Brain pericyte (primary cell): ENCODE measurements at places on chromosomes 7 and 10.

DNA sequence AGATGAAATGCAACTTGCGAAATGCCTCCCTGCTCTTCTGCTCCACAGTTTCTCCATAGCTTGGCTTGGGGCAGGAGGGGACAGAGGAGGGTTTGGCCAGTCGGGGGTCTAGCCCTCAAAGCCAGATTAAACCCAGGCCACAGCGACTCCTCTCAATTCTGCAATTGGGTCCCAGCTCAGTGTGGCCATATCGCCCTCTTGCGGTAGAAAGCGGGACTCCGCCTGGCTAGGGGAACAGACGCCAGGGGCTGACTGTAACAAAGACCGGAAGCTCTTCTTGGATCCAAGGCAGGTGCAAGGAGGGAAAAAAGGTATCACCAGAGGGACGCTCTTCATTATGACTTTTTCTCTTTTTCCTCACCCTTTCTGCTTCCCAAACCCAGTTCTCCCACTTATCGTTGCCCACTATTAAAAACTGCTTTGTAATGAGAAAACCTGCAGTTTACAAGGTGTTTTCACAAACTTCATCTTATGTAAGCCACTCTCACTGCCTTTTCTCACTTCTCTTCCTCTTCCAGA is 36.6 kb upstream of the TNPO3 start:
- DNase-seq, result peak; percentile 20

DNA sequence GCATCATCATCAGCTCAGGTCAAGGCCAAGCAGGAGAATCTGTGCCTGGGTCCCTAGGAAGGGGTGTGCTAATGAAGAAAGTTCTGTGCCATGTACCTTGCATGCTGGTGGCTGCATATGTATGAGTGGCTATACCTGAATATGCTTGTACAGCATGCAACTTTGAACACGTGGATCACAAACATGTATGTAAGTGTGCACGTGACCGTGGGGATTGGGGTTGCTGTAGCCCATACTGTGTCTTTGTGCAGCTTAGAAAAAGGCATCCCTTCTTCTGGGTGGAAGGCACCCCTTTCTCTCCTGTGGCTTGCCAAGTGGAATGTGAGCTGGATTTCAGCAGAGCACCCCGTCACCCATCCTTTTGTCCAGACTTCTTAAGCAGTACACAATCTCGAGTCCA is 13.8 kb downstream of the EMX2 start:
- DNase-seq, result no peak

DNA sequence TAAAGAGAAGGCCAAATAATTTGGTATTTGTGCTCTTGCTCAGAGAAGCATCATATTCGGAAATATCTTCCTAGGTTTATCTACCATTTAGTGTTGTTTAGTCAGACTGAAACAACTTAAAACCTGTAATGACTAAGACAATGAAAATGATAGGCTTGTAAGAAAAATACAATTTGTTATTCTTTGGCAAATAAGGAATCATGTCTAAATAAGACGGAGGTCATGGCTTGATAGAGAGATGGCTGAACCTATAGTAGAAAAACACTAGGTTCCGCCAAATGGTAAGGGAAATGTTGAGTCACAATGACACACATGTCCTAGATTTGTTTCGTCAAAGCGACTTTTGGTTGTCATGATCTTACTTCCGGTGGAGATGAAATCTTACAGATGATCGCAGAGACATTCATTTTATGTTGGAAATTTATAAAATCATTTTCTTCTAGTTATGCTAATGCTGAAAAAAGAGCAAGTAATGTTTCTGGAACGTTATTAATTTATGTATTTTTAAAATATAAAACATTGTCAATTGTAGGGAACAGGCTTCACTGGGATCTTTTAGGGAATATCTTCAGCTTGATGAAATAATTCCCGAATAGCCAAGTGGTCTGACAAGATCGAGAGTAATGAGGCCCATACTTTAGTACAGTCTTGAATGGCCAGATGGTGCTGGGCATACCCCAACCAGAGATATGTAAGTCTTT is 1.0 kb downstream of the SRGN start:
- no peak for DNase-seq

DNA sequence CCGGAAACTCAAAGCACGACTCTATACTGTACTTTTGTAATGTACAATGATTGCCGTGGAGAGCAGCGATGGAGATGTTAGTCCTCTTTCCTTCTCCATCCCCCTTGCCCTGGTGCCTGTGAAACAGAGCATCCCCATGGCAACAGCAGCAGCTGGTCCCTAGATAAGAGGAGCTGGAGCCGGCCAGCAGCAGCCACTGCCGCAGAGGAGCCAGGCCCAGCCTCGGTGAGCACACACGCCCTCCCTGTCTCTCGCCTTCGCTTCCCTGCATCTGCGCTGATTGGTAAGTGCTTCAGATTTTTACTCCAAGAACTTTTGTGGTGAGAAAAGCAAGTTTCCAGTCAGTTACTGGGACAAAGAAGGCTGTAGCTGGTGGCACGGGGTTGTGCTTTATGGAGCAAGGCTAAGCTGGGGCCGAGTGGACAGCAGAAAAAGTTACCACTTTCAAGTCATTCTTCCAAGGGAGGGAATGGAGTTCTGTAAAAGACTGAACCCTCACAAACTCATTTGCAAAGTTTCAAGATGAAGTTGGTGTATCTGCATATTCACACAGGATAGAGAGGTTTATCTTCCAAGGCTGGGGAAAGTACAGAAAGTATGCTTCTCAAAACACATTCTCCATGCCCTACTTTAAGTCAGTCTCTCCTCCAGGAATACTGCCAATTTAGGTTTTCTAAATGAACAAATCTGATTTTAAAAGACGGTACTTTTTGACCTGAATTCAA is at the start of gene PPP1R17:
Gene PPP1R17 (plus strand): TSS at position 192 of the 725 bp plus-strand sequence. CDS start 5,227 bp downstream, outside the sequence.
- DNase-seq, result no peak

DNA sequence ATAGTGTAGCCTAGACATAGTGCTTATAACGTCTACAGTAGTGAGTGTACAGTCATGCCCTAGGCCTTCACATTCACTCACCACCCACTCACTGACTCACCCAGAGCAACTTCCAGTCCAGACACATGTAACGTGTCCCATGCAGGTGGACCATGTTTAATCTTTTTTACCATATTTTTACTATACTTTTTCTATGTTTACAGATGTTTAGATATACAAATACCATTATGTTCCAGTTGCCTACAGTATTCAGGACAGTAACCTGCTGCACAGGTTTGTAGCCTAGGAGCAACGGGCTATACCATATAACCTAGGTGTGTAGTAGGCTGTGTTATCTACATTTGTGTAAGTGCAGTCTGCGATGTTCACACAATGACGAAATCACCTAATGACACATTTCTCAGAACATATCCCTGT is 11.0 kb downstream of the MPP7 start:
- DNase-seq, result no peak

DNA sequence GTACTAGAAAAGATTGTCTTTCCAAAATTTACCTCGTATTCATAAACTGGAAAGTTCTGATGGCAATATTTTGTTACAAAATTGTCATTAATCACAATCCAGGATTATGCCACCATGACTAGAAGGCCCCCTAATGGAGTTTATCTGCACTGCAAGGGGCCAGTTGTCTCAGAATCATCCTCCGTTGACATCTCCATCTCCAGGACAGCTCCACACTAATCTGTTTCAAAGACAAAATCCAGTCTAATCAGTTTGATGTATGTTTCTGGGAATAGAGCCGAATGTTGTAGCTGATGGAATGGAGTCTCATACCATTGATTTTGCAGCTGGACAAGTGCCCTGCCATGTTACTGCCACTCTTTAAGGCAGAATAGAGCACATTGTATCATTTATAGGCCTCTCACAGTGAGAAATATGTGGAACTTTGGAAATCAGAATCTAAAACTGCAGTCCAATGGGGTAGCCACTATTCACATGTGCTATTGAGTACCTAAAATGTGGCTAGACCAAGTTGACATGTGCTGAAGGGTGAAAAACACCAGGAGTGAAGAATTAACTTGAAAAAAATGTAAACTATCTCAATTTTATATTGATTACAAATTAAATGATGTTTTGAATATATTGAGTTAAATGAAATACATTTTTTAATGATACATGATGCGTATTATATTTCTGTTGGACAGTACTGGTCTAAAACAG is 38.3 kb upstream of the TOMM7 start:
- no peak for DNase-seq

DNA sequence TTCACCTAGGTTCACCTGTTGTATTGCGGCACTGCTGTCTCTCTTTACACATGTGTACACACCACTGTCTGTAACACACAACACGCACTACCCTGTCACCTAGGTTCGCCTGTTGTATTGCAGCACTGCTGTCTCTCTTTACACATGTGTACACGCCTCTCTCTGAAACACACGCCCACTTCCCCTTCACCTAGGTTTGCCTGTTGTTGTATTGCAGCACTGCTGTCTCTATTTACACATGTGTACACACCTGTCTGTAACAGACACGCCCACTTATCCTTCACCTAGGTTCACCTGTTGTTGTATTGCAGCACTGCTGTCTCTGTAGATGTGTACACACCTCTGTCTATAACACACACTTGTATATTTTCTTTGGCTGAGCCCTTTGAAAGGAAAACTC is 51.5 kb downstream of the WDR37 start:
- no peak for DNase-seq

DNA sequence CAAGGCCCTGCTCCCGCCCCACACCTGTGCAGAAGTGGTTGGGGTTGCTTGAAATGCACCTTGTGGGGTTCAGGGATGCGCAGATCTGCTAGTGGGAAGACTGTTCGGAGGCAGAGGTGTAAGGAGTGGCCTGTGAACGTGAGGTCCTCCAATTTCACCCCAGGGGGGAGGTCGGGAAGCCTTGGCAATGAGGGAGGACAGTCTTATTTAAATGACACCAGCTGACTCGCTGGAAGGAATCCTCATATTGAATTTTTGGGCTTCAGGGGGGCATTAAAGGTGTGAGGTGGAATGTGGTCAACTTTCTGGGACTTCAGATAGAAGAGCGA is 218.8 kb upstream of the CELF2 start:
- no peak for DNase-seq

DNA sequence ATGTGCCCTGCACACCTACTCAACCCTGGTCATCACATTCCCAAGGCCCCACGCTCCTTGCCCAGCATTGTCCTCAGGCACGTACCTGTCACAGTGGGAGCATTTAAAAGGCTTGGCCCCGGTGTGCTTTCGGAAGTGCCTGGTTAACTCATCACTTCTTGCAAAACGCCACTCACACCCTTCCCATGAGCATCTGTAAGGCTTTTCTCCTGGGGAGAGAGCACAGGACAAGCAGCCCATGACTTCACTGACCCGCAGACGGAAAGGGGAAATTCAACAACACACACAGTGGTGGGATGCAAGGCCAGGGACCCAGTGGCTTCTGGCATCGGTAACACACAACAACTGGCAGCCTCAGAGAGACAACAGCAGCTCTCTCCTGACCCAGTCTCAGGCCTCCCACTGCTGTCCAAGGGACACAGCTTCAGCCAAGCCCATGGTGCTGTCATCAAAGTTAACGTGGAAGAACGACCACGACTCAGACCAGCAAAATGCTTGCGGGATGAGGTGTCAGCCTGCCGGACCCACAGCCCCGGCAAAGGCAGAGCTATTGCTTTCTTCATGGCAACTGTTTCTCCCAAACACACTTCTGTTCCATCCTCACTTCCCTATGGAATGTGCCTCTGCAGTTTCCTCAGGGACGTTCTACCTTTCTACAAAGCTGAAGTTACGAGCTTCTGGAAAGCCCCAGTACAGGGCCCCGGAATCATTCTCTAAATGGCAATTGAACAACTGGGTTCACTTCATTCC is 4.8 kb downstream of the KLF6 start:
- no peak for DNase-seq

DNA sequence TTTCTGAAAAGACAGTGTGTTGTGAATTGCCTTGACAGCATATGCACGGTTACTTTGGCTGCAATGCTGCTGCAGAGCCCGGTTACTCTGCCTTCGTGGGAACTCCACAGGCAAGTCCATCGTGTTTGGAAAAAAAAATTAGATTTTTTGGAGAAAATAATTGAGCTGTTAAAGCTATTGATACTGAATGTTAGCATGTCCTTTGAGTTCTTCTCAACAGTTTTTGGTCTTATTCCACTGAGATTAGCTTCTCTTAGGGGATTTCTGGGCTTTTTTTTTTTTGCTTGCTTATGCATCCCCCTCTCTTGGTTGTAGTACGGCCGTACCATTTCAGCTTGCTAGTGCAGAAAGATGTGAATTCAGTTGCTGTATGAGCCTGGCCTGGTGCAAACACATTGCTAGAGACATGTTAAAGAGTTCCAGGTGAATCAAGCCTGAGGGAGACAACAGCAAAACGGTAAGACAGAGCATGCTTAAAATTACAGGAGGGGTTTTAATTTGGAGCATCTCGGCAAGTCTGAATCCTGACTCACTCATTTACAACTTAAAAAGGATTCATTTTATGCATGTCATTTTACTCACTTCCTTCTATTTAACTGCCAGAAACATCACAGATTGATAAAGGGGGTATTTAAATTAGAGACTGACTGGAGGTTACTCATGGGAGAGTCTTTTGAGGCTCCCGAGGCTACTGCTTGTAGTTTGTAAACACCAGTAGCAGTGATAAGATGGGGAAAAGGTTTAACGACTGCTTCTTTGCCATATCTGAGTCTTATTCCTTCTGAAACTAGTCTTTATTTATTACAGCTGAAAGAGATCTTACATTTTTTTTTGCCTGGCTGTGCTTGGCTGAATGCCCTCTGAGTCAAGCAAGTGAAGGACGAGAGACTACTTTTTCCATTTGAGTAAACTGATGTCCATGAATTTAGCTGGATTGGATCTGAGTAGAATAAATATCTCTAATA is 113.7 kb downstream of the CDK14 start:
- no peak for DNase-seq

- no peak for DNase-seq
Measured at GRCh38 chr7:101733713-101734475, 83.5 kb upstream of the CUX1 start.

GRCh38 chr10:103451091-103451813 is 918 bp downstream of the CALHM2 start:
- no peak for DNase-seq

DNA sequence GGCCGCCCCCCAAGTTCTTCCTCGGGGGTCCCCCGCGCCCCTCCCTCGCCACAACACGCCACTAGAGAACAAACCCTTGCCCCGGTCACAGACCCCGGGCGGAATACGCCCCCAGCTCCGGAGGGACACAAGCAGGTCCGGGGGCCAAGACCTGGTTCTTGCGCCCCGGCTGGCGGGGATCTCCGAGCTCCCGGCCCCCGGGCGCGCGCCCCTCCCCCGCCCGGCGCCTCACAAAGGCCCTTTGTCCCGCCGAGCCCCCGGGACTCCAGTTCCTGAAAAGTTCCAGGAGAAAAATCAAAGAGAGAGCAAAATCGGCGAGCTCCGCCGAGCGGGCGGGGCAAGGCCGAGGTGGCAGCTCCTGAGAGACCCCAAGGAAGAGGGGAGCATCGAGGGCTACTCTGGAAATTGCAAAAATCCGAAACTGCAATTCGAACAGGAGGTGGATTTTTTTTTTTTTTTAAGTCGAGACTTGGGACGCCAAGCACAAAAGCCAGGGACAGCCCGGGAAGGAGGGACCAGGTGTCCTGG is 4.0 kb downstream of the TNRC18 start:
- DNase-seq, result no peak

GRCh38 chr7:13835442-13835841 is 154.0 kb downstream of the ETV1 start:
- DNase-seq, result no peak
